ENCODE measurements at places on chromosomes 1 and 21. TPM values are rescaled to one million over a fixed set of nuclear protein-coding genes. Genes with fewer than 3 reads are reported as not detected.

S100A5 gene
- total RNA-seq, result not detected

- no peak for DNase-seq
Observed at GRCh38 chr21:34908419-34909055, 140.6 kb downstream of the RUNX1 start.

PUSL1 gene
- 8.1 TPM for total RNA-seq

INAVA gene
- total RNA-seq, result 14.4 TPM

PROK1 gene
- total RNA-seq, result not detected

CD1D gene
- total RNA-seq, result 0.25 TPM

PLA2G5 gene
- total RNA-seq, result 0.35 TPM

- peak; percentile 57 for DNase-seq
Observed at GRCh38 chr1:115976062-115976920, at the start of gene SLC22A15. SLC22A15 (plus strand) TSS chr1:115976513; CDS start chr1:115976628, 115 bp downstream.

LACTBL1 gene
- total RNA-seq, result not detected

GRCh38 chr1:158177700-158178450 lies 2.8 kb upstream of the CD1D start:
- DNase-seq, result peak; percentile 95

DNA sequence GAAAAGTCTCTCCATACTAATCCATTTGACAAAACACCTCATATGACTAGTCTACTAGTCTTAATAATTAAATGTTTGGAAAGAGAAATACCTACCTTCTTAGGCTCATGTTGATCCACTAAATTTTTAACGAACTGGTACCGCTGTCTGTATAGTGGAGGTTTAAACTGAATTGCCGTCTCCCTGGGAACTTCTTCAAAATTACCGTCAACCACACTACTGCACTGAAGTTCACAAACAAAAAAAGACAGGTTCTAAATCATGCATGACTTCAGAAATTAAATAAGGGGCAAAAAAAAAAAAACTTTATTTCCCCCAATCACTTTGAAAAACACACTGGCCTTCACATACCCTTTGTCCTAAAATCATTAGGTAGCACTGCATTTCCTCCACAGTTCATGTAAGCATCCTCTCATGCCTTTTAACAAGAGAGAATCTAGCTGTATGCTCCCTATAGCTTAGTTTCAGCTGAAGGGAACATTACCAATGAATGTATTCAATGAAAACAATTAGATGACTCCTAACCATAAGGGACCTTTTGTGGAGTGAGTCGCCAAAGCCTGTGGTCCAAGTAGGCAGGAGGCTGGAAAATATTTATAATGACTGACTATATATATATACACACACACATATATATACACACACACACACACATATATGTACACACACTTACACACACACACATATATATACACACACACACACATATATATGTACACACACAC lies 3.4 kb downstream of the HENMT1 start:
- no peak for DNase-seq

DNA sequence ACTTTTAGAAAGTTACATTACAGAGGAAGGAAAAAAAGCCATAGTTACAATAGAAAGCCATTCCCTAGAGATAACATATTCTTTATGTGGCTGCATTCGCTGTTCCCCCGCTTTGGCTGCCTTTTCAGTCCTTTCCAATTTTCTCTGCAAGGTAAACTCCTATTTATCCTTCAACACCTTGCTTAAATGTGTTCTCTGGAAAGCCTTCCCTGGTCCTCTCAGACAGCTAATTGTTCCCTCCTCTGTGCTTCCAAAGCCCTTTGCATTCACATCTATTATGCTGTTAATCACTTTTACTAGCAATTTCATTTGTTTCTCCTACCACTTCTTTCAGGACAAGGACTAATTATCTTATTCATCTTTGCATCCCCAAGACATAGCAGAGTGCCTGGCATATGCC lies 1.6 kb downstream of the PHC2 start:
- no peak for DNase-seq
